ENCODE measurements at places on chromosomes 11 and 22.

DNA sequence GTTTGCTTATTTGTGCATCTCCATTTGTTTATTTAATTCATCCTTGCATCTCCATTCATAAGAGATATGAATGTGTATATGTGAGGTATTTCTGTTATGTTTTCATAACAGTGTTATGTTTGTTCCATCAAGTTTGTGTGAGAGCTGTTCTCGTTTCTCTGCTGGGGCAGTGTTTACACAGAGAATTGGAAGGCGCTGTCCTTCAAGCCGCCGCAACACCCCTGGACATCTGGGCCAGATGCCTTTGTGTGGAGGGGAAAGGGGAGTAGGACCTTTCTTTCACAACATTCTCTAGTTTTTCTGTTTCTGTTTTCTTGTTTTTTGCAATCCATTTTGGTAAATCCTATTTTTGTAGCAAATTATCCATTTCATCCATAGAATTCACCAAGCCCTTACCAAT is 7.0 kb upstream of the TM7SF2 start:
- no peak for DNase-seq

DNA sequence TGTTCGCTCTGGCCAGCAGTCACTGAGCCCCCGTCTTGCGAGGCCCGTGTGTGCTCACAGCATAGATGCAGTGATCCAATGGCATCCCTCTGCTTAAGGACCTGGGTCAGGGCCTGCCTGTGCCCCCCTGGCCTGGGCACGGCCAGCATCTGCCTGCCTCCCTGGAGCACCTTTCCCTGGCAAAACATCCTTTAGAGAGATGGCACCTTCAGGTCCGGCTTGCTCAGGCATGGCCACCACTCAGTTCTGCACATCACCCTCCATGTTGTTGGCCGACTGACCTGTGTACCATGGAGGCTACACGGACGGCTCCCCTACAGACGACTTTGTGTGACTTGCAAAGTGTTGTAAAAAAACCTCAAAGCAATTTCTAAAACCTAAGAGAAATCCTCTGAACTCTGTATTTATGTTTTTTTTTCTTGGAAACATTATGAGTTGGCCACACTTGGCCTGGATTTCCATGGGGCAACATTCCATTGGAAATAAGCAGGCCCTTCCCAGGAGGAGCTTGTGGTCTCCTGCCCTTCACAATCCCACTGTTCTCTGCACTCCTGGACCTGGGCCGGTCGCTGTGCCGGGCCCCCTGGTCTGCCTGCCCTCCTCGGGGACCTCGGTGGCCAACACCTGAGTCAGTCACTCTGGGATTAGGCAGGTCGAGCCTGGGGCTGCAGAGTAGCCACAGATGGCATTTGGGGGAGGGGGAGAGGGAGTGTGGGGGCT is 592.4 kb downstream of the TBC1D22A start:
- no peak for DNase-seq

DNA sequence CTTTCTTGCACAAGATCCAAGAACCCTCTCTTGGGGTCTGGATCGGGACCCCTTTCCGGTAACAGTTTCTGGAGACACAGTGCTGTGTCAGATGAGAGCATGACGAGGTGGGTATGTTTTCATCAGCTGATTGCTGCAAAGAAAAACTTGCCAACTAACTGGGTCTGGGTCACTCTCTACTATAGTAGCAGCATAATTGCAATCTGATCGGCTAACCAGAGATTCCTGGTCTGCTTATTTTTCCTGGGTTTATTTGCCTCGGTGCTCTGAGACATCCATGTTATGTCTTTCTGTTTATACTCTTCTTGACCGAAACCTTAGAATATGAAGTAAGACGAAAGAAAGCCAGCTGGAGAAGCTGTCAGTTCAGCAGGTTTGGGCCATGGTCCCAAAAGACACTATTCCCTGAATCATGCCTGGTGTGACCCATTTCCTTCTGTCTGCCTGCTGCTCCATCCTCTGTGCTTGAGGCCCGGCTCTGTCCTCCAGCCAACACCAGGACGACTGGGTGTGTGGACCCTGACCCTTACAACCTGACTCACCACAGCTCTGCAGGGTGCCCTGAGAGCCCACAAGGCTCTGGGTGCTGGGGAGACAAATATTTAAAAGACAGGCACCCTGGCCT is 24.1 kb upstream of the CLMP start:
- DNase-seq = no peak

GRCh38 chr11:38547462-38547861 is 1949.4 kb upstream of the RAG2 start:
- DNase-seq = no peak

GRCh38 chr11:106321601-106322000 is 244.1 kb downstream of the AASDHPPT start:
- no peak for DNase-seq

DNA sequence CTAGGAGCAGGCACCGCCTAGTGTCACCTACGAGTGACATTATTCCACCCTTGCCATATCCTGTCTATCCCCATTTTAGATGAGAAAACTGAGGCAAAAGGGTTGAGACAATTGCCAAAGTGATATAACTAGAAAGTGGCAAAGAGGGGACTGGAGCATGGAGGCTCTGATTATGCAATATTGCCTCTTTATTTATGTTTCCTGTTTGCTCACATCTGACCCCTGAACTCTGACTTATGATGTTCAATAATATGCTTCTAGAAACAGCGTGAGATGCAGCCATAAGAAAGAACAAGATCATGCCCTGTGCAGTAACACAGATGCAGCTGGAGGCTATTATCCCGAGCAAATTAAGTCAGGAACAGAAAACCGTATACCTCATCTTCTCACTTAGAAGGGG is 7.7 kb downstream of the ELF5 start:
- DNase-seq = no peak

- DNase-seq = no peak
Observed at GRCh38 chr11:121226415-121227263, 65.9 kb upstream of the SC5D start.
